ENCODE measurements at places on chromosomes 11 and 22. TPM values are rescaled to one million over a fixed set of nuclear protein-coding genes. Genes with fewer than 3 reads are reported as not detected.

CALCA gene
- not detected for total RNA-seq

DNA sequence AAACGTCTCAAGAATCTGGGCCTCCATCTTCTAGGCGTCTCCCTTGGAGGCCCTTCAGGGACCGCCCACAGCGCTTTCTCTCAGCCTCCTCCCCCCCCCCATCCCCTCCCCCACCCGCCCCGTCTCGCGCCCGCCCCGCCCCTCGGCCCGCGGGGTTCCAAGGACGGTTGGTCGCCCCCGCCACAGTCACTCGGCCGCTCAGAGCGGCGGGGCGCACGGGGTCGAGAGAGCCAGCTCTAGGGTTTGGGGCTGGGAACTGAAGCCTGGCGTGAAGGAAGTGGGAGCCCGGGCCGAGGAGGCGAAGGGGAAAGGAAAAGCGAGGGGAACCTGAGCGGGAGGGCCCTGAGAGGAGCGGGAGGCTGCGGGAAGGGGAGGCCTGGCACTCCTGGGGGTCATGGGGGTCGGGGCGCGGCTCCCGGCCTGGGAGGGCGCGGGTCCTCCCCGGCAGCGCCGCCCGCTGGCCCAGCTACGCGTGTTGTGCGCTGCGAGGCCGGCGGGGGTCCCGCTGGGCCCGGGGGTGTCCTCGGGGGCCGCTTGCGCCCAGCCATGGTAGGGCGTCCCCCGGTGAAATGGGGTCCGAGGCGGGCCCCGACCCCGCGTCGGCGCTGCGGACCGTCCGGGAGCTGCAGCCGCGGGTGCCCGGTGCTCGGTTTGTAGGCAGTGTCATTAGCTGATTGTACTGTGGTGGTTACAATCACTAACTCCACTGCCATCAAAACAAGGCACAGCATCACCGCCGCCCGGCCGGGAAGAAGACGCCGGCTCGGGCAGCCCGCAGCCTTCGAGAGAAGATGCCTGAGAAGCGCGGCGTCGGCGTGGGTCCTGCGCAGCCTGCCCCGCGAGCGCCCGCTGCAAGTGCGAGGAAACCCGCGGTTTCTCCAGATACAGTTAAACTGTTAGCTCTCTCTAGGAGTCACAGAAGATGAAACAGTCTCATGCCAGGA lies at the start of gene BTG4:
BTG4 (minus strand) TSS at position 91 of the 944 bp plus-strand sequence. CDS start 13,610 bp downstream, outside the sequence.
- peak; percentile 60 for DNase-seq

DNA sequence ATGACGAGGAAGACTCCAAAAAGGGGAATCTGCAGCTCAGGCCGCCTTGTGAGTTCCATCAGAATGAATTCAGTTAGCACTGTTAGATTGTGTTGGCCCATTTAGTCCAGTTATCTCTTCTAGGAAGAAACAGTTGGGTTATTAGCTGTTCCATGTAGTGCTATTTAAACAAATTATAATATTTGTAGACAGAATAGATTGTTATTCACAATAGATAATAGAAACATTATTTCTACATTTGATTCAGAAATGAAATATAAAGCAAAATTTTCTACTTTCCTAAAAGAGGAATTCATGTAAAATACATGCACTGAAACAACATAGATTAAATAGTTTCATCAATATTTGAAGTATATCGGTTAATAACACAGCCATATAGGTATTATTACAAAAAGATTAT lies at the start of gene OR8K5:
OR8K5 (minus strand) TSS at position 101 of the 400 bp plus-strand sequence; CDS start at position 101, 0 bp downstream.
- no peak for DNase-seq

DNA sequence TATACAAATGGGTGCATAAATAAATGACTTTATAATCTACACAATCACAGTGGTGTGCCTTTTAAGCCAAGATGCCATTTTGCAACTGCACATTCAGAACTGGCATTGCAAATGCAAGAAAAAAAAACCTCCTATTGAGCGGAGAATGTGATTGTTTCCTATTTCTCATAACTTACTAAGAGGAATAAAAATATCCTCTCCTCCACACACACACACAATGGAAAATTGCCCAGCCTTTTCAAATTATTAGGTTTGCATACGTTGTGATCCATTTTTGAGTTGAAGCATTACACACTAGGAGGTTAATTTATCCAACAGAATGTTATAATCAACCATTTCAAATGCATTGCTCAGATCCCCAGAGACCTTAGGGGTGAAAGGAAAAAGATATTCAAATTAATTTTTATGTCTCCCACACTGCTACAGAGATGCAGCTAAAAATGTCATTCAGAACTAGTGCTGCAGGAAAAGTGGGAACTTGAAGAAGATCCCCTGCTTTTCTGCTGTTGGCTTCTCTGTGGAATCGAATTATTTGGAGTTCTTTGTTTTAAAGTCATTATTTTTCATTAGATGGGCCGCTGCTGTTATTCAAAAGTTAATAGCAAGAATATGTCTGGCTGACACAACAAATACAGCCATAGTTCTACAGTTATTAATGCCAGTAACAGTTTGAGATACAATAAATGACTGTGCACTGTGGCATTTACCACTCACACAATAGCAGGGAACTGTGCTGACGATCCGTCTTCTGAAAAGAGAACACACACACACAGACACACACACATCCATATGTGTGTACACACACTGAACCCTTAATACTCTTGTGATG lies 299.9 kb upstream of the ANO5 start:
- no peak for DNase-seq

DNA sequence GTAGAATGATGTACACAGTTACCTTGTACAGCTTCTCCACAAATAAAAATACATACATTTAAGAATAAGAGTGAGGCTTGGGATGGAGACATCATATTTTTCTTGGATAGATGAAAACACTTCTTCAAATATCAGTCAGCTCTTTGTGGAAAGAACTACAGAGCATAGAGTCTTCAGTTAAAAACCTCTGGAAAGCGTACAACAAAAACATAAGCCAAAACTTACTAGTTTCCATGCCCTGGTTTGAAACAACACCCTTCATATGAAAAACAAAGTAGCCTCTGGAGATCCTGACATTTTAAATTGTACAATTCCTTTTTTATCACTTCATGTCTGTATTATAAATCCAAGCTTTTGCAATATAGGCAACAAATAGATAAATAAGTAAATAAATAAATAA lies 7.0 kb upstream of the CEP126 start:
- DNase-seq = no peak

- DNase-seq = peak; percentile 62
Observed at GRCh38 chr11:1844221-1845094, 5.7 kb downstream of the TNNI2 start.

- DNase-seq = no peak
Observed at GRCh38 chr22:50439314-50439870, 35.4 kb downstream of the SBF1 start.

DNA sequence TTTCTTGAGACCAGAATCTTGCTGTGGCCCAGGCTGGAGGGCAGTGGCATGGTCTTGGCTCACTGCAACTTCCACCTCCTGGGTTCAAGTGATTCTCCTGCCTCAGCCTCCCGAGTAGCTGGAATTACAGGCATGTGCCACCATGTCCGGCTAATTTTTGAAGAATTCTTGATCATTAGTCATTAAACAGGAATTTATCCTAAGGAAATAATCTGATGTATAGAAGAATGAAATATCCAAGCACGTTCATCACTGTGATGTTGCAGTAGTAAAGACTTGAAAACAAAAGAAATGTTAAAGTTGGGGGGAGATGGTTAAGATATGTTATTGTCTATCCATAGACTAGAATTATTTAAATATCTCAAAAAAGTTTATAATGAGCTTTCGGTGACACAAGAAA lies 23.6 kb downstream of the CBL start:
- no peak for DNase-seq

All from activated CD4-positive, alpha-beta T cell treated with anti-CD3 and anti-CD28 coated beads for 36 hours (primary cell).